Skeletal muscle tissue (tissue), 5 donors: ENCODE measurements at places on chromosomes 6 and 20. TPM values are rescaled to one million over a fixed set of nuclear protein-coding genes. Genes with fewer than 3 reads are reported as not detected.

The TSHZ2 gene
- 9.9 TPM for total RNA-seq

The TSBP1 gene
- not detected for total RNA-seq

The CD164 gene
- 160 TPM for total RNA-seq

The MRAP2 gene
- 40.2 TPM for total RNA-seq

The STK35 gene
- total RNA-seq = 7.8 TPM

The PHACTR3 gene
- 1.0 TPM for total RNA-seq

The C20orf204 gene
- 0.52 TPM for total RNA-seq

The MAS1 gene
- under 0.01 TPM for total RNA-seq

The HLA-DQA2 gene
- total RNA-seq = not detected

The HLA-G gene
- not detected for total RNA-seq

The EYA2 gene
- total RNA-seq = 1.0 TPM

The NTSR1 gene
- total RNA-seq = under 0.01 TPM

The EBF4 gene
- total RNA-seq = 2.6 TPM

The RREB1 gene
- 22.4 TPM for total RNA-seq

The OXT gene
- not detected for total RNA-seq

The ERVFRD-1 gene
- total RNA-seq = not detected

The OVOL2 gene
- total RNA-seq = not detected

The ELMO2 gene
- 24.5 TPM for total RNA-seq

The LGSN gene
- not detected for total RNA-seq

The SYCP2L gene
- total RNA-seq = 1.6 TPM

The CFB gene
- 3.7 TPM for total RNA-seq

The EDN1 gene
- 6.8 TPM for total RNA-seq

The ZC2HC1B gene
- total RNA-seq = not detected

The GNMT gene
- total RNA-seq = not detected

The LZTS3 gene
- total RNA-seq = 1.6 TPM

The IMPG1 gene
- total RNA-seq = 0.52 TPM

The FHL5 gene
- 2.1 TPM for total RNA-seq

The TAF4 gene
- total RNA-seq = 4.2 TPM

The ARHGAP40 gene
- total RNA-seq = not detected

The NOTCH4 gene
- total RNA-seq = 9.9 TPM

The FOXC1 gene
- total RNA-seq = 1.6 TPM

The PKHD1 gene
- total RNA-seq = 38.6 TPM

The TJAP1 gene
- total RNA-seq = 7.8 TPM

The LEMD2 gene
- total RNA-seq = 21.9 TPM

The DSP gene
- 3.1 TPM for total RNA-seq

The IL17F gene
- not detected for total RNA-seq

The DACT2 gene
- total RNA-seq = 2.6 TPM

The FGD2 gene
- 7.3 TPM for total RNA-seq

The SLC17A9 gene
- not detected for total RNA-seq

The PRDM13 gene
- total RNA-seq = not detected

The TREM1 gene
- total RNA-seq = under 0.01 TPM

The UBE2C gene
- 10.4 TPM for total RNA-seq

The PPIL6 gene
- total RNA-seq = 15.7 TPM

The BPI gene
- total RNA-seq = 1.0 TPM

The BPIFA1 gene
- not detected for total RNA-seq

The LTA gene
- total RNA-seq = not detected

The SOX4 gene
- total RNA-seq = 46.4 TPM

The BFSP1 gene
- total RNA-seq = 1.0 TPM
